Esophagus muscularis mucosa (tissue), 4 donors: ENCODE measurements at places on chromosomes 16 and 17. TPM values are rescaled to one million over a fixed set of nuclear protein-coding genes. Genes with fewer than 3 reads are reported as not detected.

The KRTAP16-1 gene
- total RNA-seq, result not detected

- no peak overlapping the region for H3K4me3 ChIP-seq
- H3K4me1 ChIP-seq, result no peaks in the 10 kb centered on the region
- H3K36me3 ChIP-seq, result no peaks in the 10 kb centered on the region
- no peaks in the 10 kb centered on the region for H3K27me3 ChIP-seq
- DNase-seq, result no peak
- no peak overlapping the region for H3K27ac ChIP-seq
Measured at GRCh38 chr16:86042996-86043725, 144.2 kb downstream of the IRF8 start.

- DNase-seq, result no peak
- H3K4me1 ChIP-seq, result peaks cover 27% of the 10 kb centered on the region
- no peaks in the 10 kb centered on the region for H3K27me3 ChIP-seq
Measured at GRCh38 chr17:75205793-75206163, 299 bp downstream of the NUP85 start.

- H3K4me3 ChIP-seq, result no peak overlapping the region
- no peak for DNase-seq
- H3K27ac ChIP-seq, result no peak overlapping the region
- no peaks in the 10 kb centered on the region for H3K27me3 ChIP-seq
Measured at GRCh38 chr16:84053237-84053636, 10.6 kb upstream of the SLC38A8 start.

The PRCD gene
- 3.7 TPM for total RNA-seq

- peak overlapping the region; percentile 50 for H3K27ac ChIP-seq
- H3K27me3 ChIP-seq, result no peaks in the 10 kb centered on the region
- no peak for DNase-seq
- H3K4me3 ChIP-seq, result peak overlapping the region; percentile 28
Measured at GRCh38 chr17:9072696-9073339, 51.5 kb downstream of the NTN1 start.

GRCh38 chr17:22265807-22266206 lies 573.5 kb downstream of the KCNJ18 start:
- no peaks in the 10 kb centered on the region for H3K27me3 ChIP-seq
- H3K4me1 ChIP-seq, result no peaks in the 10 kb centered on the region
- no peak overlapping the region for H3K4me3 ChIP-seq
- DNase-seq, result no peak
- H3K36me3 ChIP-seq, result no peaks in the 10 kb centered on the region
- H3K27ac ChIP-seq, result no peak overlapping the region

The PABPN1L gene
- not detected for total RNA-seq

The TMEM238L gene
- total RNA-seq, result not detected

The RHBDL3 gene
- 2.1 TPM for total RNA-seq

The SBK1 gene
- total RNA-seq, result 0.17 TPM

GRCh38 chr17:27257031-27257357 lies 36.9 kb upstream of the WSB1 start:
- H3K4me1 ChIP-seq, result peaks cover 21% of the 10 kb centered on the region
- H3K27ac ChIP-seq, result peak overlapping the region; percentile 84
- H3K36me3 ChIP-seq, result no peaks in the 10 kb centered on the region
- no peak for DNase-seq
- no peak overlapping the region for H3K4me3 ChIP-seq
- no peaks in the 10 kb centered on the region for H3K27me3 ChIP-seq

The C16orf54 gene
- total RNA-seq, result 2.5 TPM

DNA sequence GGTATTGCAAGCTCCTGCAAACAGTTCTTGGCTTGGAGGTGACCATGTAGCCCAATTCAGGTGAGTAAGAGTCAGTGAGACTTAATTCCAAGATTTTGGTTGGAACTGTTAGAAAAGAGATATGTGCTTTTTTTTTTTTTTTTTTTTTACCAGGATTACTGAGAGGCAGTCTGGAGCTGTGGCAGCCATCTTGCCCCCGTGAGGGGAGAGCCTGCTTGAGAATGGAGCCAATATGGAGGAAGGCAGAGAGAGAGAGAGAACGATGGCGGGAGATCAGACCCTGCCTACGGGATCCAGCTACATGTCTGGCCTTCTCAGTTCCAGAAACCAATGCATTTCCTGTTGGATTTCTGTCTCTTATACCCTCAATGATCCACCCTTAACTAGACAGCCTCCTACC lies 97.8 kb downstream of the MYH11 start:
- peak overlapping the region; percentile 74 for H3K27ac ChIP-seq
- H3K4me3 ChIP-seq, result no peak overlapping the region
- no peak for DNase-seq
- H3K4me1 ChIP-seq, result no peaks in the 10 kb centered on the region

The SULT1A2 gene
- total RNA-seq, result 1.8 TPM

DNA sequence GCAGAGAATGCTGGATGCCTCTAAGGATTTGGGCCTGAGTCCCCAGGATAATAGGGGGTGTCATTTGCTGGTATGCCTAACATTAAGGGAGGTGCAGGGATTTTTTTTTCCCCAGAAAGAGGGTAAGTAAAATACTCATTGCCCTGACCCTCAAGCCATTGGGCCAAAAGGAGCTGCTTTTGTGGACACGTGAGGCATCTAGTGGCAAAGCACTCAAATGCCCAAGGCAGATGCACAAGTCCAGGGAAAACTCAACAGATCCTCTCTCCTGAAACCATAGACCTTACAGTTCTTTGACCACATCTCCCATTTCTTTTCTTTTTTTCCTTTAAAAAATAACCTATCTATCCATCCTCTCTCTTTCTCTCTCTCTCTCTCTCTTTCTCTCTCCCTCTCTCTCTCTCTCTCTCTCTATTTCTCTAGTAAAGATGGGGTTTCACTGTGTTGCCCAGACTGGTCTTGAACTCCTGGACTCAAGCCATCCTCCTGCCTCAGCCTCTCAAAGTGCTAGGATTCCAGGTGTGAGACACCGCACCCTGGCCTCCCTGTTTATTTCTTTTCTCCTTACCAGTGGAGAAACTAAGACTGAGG lies 11.8 kb downstream of the IRX5 start:
- peaks cover 92% of the 10 kb centered on the region for H3K27me3 ChIP-seq
- DNase-seq, result peak; percentile 39
- H3K4me3 ChIP-seq, result no peak overlapping the region
- H3K4me1 ChIP-seq, result peaks cover 19% of the 10 kb centered on the region

DNA sequence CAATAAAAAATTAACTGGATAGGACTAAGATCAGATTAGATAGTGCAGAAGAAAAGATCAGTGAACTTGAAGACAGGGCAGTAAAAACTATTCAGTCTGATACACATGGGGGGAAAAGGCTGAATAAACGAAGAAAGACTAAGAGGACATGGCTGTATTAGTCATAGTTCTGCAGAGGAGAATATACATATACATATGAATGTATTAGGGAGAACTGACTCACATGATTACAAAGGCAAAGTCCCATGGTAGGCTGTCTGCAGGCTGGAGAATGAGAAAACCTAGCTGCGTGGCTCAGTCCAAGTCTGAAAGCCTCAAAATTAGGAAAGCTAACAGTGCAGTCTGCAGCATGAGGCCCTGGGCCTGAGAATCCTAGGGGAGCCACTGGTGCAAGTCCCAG lies 98.2 kb upstream of the GNAO1 start:
- H3K27me3 ChIP-seq, result no peaks in the 10 kb centered on the region
- H3K27ac ChIP-seq, result no peak overlapping the region
- no peaks in the 10 kb centered on the region for H3K4me1 ChIP-seq
- no peak overlapping the region for H3K4me3 ChIP-seq
- H3K36me3 ChIP-seq, result no peaks in the 10 kb centered on the region

GRCh38 chr17:30234296-30234695 lies 1.2 kb downstream of the SLC6A4 start:
- no peak overlapping the region for H3K4me3 ChIP-seq
- H3K4me1 ChIP-seq, result peaks cover 18% of the 10 kb centered on the region
- no peak overlapping the region for H3K27ac ChIP-seq
- H3K27me3 ChIP-seq, result peaks cover 28% of the 10 kb centered on the region
